ENCODE measurements at places on chromosomes 12 and 14.

DNA sequence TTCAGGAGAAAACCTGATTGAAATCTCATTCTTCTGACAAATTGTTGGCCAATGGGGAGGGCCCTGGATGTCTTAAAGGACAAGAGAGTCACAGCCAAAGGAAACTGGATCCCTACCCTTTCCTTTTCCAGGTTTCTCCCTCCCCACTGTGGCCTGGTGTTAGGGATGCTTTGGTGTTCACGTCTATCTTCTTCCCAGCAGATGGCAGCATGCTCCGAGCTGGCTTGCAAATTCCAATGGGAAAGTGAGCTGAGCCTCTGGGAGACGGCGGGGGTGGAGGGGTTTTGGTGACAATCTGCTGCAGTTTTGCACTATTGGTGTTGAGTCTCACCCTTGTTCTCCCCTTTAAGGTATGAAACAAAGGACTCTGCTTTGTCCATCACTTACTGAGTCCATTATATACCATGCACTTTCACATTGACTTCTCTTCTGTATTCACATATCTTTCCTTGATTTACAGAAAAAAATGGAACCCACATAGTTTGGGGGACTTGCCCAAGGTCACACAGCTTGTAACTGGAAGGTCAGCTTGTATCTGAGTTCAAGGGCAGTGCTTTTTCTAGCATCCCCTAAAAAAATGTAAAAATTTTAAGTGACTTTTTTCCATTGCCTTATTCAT lies 39.3 kb downstream of the CCDC177 start:
- peak; percentile 58 for DNase-seq

- no peak for DNase-seq
These were observed 349.5 kb upstream of the RGS6 start for GRCh38 chr14:71582705-71583104.

DNA sequence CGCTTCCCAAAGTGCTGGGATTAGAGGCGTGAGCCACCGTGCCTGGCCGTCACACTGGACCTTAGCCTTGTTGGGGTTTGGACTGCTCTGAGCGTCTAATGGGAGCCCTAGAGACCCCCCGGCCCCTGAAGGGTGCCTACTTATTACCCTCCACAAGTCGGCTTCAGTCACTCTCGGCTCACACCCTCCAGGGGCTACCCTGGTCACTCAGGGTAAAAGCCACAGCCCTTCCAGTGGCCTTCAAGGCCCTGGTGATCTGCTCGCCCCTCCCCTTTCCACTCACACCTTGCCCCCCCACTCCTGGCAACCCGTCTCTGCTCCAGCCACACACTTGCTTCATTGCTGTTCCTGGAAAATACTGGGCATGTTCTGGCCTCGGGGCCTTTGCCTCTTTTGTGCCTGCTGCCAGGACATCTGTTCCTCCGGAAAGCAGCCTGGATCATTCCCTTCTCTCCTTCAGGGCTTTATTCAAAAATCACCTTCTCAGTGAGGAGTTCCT lies 3.6 kb upstream of the MORN3 start:
- no peak for DNase-seq

GRCh38 chr12:56768424-56768823 lies 5.3 kb downstream of the HSD17B6 start:
- no peak for DNase-seq

- no peak for DNase-seq
These were observed 92.8 kb upstream of the ETV6 start for GRCh38 chr12:11556682-11557081.

DNA sequence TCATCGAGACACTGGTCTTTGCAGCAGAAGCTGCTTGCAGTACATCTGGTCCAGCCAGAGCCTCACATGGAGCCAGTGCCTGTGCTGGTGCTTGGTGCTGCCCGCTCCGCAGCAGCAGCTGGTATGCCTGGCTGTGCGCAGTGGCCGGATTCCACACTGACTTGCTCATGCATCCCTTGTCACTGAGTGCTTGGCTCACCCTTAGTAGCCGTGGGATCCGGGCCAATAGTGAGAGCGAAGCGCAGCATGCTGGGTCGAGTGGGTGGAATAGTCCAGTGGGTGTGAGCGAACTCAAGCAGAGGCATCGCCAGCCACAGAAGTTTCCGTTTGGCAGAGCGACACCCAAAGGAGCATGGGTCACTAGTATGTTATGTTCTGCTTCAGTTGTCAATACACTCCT lies 10.1 kb upstream of the FBXO33 start:
- DNase-seq, result no peak

- DNase-seq, result no peak
These were observed 754.1 kb downstream of the NOVA1 start for GRCh38 chr14:25843481-25844470.

DNA sequence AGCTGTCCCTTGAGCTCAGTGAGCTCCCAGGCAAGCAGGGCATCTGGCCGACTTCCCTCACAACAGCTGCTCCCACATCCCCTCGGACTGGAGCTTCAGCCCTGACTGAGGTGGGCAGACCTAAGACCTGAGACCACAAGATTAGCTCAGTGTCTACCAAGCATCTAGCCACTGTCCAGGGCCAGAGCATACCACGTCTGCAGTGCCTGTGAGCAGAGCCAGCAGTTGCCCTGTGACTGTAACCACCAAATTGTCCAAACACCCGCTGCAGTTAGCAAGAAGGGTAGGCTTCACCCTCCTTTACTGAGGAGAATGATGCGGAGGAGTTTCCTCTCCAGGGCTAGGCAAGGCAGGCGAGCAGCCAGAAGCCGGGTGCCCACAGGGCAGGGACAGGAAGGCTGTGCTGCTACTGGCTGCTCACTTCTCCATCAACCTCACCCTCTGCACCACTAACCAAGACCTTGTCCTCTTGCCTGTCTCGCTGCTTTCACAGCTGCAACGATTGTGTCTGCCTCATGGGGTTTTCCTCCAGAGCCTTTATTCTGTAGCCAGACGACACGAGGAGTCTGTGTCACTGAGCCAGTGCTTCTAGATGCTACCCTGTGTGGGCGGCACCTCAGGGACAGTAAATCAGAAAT lies 53.9 kb downstream of the ANAPC7 start:
- no peak for DNase-seq

- no peak for DNase-seq
These were observed 28.6 kb downstream of the DDX51 start for GRCh38 chr12:132115500-132115899.

- no peak for DNase-seq
These were observed 13.7 kb upstream of the LIMA1 start for GRCh38 chr12:50297027-50297426.

DNA sequence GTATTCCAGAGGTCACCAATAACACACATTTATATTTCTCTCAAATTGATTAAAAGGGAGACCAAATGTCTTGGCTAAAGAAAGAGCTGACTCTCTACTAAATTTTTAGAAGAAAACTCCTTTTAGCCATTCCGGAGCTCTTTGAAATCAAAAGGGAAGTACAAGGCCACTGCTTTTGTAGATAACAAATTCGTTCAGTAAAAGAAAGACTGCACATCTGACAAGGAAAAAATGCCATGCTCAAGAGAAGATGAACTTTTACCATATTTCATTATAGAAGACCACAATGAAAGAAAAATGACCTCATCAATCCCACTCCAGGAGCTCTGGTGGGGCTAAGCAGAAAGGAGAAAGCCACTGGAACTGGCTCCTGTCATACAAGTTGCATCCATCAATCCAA lies 57.6 kb downstream of the SPTSSA start:
- no peak for DNase-seq

Data from D721Med (cell line).